ENCODE measurements at places on chromosomes 7 and 10. TPM values are rescaled to one million over a fixed set of nuclear protein-coding genes. Genes with fewer than 3 reads are reported as not detected.

BCL7B gene
- total RNA-seq: 46.0 TPM

DNA sequence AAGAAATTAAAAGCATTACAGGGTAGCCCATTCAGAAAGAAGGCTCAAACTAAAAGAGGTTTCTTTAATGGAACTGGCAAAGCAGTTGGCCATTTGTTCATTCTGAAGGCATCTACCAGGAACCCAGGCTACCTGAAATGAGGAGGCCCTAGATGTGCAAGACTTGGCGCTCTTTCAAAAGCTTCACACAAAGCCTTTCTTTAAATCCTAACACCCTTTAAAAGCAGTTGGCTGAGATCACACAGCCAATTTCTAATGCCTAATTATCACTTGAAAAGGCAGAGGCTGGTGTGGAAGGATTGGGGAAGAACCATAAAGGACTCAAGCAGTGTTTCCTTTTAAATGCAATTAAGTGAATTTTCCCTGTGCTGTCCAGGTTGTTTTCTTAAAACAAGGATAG, 23.2 kb downstream of the PPP1R17 start:
- no peak for DNase-seq

IFIT2 gene
- 18.7 TPM for total RNA-seq

GRCh38 chr10:116385994-116386809, 41.4 kb upstream of the PNLIPRP3 start:
- no peak for DNase-seq

DBNL gene
- 93.3 TPM for total RNA-seq

GRCh38 chr10:129174232-129175014, 292.6 kb upstream of the MGMT start:
- DNase-seq: no peak

NEURL1 gene
- 0.76 TPM for total RNA-seq

GRCh38 chr7:44138698-44139097, 2.4 kb downstream of the MYL7 start:
- no peak for DNase-seq

GRCh38 chr7:25495342-25496250, 267.3 kb upstream of the NPVF start:
- no peak for DNase-seq

GRCh38 chr7:50633414-50633710, 68.2 kb upstream of the DDC start:
- no peak for DNase-seq

- no peak for DNase-seq
These were observed 259.1 kb upstream of the MKLN1 start for GRCh38 chr7:131068604-131069021.

DNA sequence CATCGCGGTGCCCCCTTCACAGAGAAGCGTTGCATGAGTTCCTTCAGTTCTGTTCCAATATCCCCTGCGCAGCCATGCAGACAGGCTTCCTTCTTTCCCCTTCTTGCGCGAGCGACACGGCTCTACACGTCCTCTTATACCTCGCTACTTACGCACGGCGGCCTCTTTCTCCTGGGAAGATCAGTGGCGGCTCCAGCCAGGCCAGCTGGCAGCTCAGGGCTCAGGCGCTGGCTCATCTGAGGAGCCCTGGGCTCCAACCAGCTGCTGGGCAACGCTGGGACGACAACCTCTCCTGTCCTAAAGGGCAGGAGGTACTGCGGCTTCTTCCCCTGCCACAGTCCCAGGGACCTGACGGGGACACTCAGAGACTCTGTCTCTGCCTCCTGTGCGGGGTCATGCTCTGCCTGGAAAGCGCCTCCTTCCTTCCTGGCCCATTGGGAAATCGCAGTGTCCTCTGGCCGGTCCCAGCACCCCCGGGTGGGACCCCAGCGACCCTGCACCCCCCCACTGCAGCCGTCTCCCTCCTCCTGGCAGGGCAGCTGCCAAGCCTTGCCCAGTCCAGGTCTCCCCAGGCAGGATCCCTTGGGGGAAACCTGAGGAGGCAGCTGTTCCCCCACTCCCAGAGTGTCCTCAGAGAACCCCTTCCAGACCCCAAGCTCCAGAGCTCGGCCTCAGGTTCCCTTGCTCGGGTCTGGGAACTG, 5.0 kb upstream of the FAM20C start:
- no peak for DNase-seq

- no peak for DNase-seq
These were observed 32.5 kb downstream of the ERLIN1 start for GRCh38 chr10:100153239-100153825.

DNA sequence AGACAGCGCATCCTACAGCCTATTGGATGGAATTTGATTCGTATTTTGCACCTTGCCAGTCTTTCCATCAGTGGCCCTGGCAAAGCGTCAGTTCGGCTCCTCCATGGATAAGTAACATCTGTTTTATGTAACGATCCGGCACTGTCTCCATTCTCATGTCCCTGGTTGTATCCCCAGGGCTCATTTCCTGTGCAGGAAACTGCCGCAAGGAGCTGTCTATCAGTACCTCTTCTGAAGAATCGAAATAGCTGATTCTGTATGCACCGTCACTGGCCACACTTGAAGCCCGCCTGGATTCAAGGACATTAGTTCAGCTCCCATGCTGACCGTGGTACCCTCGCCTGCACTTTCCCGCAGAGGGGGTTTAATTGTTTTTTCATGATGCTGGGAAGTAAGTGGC, 53.1 kb upstream of the NPS start:
- no peak for DNase-seq

- DNase-seq: no peak
These were observed 15.6 kb downstream of the CPED1 start for GRCh38 chr7:121003986-121004685.

ARHGAP19 gene
- total RNA-seq: 11.4 TPM

SEMA3D gene
- total RNA-seq: 9.1 TPM

DOCK4 gene
- total RNA-seq: 63.6 TPM

GRCh38 chr7:158926348-158926747, 70.0 kb downstream of the DYNC2I1 start:
- DNase-seq: no peak

DNA sequence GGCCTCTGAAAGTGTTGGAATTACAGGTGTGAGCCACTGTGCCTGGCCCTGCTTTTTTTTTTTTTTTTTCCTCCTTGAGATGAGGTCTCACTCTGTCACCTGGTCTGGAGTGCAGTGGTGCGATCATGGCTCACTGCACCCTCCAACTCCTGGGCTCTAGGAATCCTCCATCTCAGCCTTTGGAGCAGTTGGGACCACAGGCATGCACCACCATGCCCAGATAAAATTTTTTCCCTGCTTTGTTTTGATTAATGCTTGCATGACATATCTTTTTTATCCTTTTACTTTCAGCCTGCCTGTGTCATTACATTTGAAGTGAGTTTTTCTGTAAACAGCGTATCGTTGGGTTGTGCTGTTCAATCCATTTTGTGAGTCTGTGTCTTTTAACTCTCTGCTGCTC, 97.0 kb downstream of the ANKRD61 start:
- DNase-seq: no peak

HKDC1 gene
- 4.5 TPM for total RNA-seq

DNA sequence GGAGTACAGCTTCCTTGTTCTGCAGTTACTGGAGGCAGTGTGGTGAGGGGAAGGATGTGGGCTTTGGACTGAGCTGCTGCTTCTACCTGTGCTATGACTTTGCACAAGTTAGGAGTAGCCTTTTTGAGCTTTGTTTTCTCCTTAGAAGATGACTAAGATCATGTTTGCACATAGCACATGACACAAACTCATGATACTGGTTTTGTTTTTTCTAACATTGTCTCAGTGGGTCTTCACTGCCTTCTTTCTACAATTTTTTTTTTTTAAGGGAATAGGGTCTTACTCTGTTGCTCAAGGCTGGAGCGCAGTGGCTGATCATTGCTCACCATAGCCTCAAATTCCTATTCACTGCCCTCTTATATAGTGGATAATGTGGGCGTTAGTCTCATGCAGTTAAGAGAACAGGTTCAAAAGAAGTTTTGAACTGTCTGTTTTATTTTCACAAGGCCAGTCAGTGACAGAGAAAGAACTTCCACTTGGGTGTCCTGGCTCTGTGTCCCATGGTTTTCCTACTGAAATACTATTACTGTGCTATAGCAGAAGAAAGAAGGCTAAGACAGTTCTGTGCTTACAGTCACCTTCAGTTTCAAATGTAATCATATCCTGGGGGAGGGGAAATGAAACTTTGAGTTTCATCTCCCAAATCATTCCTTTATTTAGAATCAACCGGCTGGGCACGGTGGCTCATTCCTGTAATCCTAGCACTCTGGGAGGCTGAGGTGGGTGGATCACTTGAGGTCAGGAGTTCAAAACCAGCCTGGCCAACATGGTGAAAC, 72.0 kb downstream of the KAT6B start:
- no peak for DNase-seq

DNA sequence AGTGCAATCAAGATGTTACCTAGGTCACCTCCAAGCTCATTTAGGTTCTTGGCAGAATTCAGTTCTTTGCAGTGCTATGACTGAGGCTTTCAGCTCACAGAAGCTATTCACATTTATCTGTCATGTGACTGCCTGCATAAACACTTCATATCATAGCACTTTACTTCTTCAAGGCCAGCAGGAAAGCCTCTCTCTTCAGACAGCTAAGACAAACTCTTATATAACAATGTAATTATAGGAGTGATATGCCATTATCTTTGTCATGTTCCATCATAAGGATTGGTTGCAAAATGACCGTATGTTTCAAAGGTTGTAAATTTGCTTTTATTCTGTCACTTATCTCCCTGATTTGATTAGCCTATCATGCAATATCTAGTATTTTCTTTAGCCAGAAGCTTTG, 78.8 kb upstream of the TMEM196 start:
- no peak for DNase-seq

CYP3A4 gene
- total RNA-seq: not detected

GRCh38 chr7:112792441-112792840, 2.2 kb upstream of the TMEM168 start:
- DNase-seq: no peak

CPA4 gene
- total RNA-seq: 1.5 TPM

DNA sequence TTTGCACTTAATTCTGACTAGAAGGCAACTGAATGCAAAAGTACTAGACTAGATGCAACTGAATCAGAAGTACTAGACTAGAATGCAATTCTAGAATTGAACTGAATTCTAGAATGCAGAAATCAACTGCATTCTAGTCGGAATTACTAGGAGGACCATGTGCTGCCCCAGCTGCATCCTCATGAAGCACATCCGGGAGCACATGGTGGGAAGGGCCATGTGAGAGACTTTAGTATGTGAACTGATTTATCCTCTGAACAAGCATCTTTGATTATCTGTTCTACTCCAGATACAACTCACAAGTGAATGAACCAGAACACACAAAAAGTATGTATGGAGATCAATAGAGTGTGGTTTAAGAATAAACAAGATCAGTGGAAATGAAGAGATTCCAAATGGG, 115.1 kb downstream of the GALNT11 start:
- no peak for DNase-seq

Measured in left lung (tissue), 14 donors.